NB4 (cell line): ENCODE measurements at places on chromosomes 1 and 21.

GRCh38 chr1:7856345-7856744 is 3.5 kb upstream of the UTS2 start:
- peak; percentile 72 for DNase-seq

- peak; percentile 61 for DNase-seq
These were observed 6.8 kb upstream of the BSDC1 start for GRCh38 chr1:32400876-32401631.

GRCh38 chr1:221451741-221452140 is 290.1 kb downstream of the DUSP10 start:
- no peak for DNase-seq

- no peak for DNase-seq
These were observed 183.5 kb upstream of the ADGRL4 start for GRCh38 chr1:79190074-79190473.

GRCh38 chr1:75710832-75711231 is 13.7 kb upstream of the ACADM start:
- DNase-seq: no peak

DNA sequence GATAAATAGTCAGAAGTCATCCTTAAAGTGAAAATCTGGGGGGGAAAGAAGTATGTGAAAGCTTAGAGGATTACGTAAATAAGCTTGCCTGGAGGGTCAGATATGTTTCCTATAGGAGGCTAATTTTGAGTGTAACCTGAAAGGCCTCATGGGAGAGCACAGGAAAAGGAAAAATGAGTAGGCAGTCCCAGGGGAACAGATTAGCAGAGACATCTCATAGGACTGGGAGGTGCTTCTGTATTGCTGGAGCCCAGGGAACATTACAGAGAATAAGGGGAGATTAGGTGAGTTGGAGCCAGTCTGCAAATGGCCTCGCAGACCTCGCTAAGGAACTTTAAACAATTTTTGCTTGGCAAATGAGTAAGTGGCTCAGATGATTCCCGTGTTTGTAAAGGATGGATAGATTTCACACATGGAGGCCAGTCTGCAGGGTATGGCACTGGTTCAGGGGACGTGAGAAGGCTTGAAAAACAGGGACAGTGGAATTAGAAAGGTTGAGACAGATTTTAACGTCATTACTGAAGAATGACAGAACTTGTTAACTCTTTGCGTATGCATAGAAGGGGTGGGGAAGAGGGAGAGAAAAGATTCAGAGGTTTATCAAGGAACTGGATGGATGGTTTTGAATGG is 149.1 kb downstream of the GREM2 start:
- peak; percentile 13 for DNase-seq
